ENCODE measurements at places on chromosomes 2 and 18.

GRCh38 chr18:34121200-34121721, 103.5 kb downstream of the NOL4 start:
- no peak for DNase-seq

DNA sequence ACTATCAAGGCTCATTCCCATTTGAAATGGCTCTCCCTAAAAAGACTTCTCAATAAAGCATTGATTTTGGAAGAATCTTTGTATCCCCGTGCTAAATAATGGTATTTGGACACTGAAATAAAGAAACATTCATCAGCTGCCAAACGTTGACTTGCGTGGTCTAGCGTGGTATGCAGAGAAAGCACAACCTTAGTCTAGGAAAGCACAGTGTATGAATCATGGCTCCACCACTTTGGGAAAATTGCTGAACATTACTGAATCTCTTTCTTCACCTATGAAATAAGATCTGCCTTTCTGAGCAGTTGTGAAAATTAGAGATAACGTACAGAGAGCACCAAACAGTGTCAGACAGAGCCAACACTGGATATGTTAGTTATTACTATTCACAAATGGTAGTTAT, 353.9 kb downstream of the SS18 start:
- no peak for DNase-seq

GRCh38 chr2:25492726-25493125, 151.0 kb upstream of the DNMT3A start:
- DNase-seq: no peak

GRCh38 chr2:129443235-129443864, 536.1 kb upstream of the RAB6C start:
- DNase-seq: no peak

GRCh38 chr18:63312019-63312409, 7.6 kb downstream of the BCL2 start:
- no peak for DNase-seq

GRCh38 chr18:64747803-64748202, 598.9 kb upstream of the LINC00305 start:
- DNase-seq: no peak

DNA sequence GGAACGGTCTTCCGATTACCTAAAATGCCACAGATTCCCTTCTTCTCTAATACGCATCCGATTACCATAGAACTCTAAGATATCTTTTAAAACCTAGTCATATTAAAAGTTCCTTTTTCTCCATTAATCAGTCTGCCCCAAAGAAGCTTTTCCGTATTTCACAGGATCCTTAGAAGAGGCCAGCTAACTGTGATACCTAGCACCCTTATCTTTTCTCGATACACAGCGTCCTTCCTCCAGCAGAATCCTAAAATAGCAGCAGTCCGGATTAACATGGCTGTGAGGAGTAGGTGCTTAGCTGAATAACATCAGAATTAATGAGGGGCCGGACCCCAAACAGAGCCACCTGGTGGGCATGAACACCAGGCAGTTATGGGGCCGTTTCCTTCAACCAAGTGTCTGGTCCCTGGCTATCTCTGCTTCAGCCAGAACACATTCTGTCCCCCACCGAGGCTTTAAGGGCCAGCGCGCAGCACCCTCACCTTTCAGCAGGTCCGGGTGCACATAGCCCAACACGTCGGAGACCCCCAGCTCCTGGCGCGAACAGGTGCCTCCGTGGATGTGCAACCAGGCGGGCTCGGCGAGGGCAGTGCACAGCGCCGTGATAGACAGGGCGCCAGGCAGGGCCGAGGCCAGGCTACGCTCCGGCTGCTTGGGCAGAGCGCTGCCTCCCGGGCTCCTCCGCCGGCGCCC, 995 bp downstream of the TMEM127 start:
- peak; percentile 39 for DNase-seq

GRCh38 chr2:108363908-108364225, 13.9 kb upstream of the SULT1C4 start:
- no peak for DNase-seq

GRCh38 chr2:224386876-224387275, 15.0 kb downstream of the FAM124B start:
- no peak for DNase-seq

DNA sequence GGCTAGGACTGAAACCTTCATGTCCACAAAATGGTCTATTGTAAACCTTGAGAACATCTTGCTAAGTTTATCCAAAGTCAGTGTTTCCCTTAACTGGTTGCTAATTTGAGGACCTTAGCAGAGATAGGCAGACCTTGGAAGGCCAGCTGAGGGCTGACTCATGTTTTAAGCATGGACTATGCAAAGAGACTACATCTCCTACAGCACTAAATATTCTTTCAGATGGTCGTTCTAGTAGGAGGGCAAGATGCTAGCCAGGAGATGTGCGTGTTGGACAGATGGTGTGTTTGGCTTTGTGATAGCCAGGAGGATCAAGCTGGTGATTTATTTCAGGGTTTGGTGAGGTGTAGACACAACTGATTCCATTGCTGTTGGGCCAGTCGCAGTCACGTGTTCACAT, 75.8 kb downstream of the NRP2 start:
- DNase-seq: no peak
